ENCODE measurements at places on chromosomes 3 and 15.

DNA sequence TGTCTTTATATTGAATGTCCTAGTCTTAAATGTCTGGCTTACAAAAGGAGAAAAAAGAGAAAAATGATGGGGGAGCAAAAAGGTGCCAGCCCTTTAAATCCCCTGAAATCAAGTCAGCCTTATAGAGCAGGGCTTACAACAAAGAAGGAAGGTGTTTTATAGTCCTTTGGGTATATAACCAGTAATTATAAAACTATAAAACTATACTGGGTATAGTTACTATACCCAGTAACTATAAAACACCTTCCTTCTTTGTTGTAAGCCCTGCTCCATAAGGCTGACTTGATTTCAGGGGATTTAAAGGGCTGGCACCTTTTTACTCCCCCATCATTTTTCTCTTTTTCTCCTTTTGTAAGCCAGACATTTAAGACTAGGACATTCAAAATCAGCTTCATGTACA is 598.0 kb upstream of the SEMA6D start:
- DNase-seq: no peak

- no peak for DNase-seq
These were observed 380.0 kb upstream of the DPH6 start for GRCh38 chr15:35926007-35926380.

DNA sequence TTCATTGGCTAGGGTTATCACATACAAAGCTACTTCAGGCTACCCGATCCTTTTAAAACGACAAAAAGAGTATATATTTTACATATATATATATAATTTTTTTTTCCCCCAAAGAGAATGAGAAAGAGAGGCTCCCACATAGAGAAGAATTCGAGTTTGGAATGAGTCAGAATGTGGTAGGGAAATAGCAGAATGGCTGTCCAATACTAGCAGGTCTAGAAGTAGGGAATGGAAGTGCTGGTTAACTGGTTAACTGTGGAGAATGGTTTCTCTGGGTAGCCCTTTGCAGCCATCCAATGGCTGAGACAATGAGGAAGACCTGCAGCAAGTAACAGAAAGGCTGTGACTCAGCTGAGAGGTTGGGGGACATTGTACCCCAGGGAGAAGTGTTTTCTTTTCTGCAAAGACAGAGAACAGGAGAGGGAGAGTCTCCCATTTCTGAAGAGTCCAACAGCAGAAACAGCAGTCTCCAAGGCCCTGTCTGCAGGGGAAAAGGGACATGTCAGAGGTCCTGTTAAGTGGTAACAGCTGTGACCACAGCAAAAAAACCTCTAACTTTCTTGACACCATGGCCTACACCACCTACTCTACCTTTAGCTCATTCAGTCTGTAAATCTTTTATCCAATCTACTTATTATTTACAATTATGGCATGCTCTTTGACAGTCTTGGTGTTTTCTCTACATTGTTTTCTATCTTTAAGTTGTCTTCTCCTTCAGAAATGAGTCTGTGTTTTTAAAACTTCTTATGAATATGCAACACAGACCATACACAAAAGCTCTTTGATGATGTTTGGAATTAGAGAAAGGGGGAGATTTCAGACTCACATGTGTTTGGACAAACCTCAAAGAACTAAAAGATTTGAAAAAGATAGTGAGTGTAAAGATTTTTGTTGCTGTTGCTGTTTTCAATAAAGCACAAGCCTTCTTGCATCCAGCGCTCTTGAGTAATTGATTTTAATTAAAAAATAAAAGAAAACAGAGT is 116.1 kb upstream of the SLC7A14 start:
- no peak for DNase-seq

DNA sequence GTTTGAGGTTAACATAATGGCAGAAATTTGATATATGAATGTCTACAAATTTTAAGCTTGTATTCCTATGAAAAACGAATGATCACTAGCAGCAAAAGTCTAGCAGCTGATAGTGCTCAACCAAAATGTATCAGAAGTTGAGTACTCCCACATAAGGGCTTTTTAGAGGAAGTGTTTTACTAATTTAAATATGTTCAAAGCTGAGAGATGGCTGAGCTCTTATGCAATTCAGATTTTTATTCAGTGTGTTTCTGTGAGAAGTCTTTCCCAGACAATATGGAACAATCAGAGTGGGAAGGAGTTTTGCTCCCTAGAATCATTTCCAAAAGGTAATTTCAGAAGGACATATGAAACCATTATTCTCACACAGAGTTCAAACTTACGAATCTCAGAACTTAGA is 327.0 kb downstream of the ZPLD1 start:
- DNase-seq: no peak

GRCh38 chr3:189883113-189883753 is 237.5 kb downstream of the P3H2 start:
- no peak for DNase-seq

DNA sequence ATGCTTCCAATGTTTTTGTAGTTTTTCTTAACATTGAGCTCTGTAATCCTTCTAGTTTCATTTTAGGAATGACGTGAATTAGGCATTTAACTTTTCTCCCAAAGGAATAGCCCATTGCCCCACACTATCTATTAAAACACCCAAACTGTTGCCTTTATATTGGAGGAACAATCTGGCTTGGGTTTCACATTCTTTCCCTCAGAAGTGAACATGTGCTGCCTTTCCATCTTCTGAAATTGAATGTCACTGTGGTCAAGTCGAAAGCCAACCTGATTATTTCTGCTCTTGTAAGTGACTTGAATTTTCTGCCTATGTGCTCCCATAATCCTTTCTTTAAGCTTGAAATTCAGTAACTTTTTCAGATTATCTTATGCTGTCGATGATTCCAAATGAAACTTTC is 214.5 kb downstream of the SLC9A9 start:
- no peak for DNase-seq

- no peak for DNase-seq
These were observed 302.5 kb upstream of the PROK2 start for GRCh38 chr3:72087420-72087819.

DNA sequence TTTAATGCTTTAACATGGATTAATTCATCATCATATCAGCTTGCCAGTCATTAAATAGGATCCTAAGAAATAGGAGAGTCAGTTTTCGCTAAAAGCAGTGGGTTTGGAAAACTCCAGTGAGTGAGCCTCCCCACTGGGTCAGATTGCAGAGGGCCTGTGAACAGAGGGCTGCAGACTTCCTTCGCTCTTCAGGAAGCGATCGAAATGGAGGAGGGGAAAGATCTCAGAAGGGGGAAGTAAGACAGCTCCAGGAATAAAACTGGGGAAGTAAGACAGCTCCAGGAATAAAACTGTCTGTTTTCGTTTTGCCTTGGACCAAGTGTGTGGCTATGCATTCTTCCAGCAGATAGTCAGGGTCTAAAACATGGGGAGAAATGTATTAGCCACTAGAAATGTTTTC is 124.8 kb upstream of the C15orf61 start:
- no peak for DNase-seq

- DNase-seq: no peak
These were observed 60.6 kb downstream of the SUCLG2 start for GRCh38 chr3:67593761-67594234.

GRCh38 chr3:37949866-37950265 is 40.7 kb upstream of the VILL start:
- no peak for DNase-seq

- no peak for DNase-seq
These were observed 13.9 kb downstream of the NR1I2 start for GRCh38 chr3:119795849-119796248.

- DNase-seq: peak; percentile 59
These were observed at the start of gene TSPAN3 for GRCh38 chr15:77070495-77071304. Gene TSPAN3 (minus strand): TSS chr15:77071109. CDS start chr15:77070954, 155 bp downstream.

- DNase-seq: no peak
These were observed 129.0 kb downstream of the MYLK start for GRCh38 chr3:123755085-123755484.

- DNase-seq: no peak
These were observed 53.5 kb downstream of the ANAPC13 start for GRCh38 chr3:134432236-134432635.

- no peak for DNase-seq
These were observed 95.7 kb upstream of the MCTP2 start for GRCh38 chr15:94135486-94136147.

- no peak for DNase-seq
These were observed 30.0 kb upstream of the XYLB start for GRCh38 chr3:38316356-38317191.

DNA sequence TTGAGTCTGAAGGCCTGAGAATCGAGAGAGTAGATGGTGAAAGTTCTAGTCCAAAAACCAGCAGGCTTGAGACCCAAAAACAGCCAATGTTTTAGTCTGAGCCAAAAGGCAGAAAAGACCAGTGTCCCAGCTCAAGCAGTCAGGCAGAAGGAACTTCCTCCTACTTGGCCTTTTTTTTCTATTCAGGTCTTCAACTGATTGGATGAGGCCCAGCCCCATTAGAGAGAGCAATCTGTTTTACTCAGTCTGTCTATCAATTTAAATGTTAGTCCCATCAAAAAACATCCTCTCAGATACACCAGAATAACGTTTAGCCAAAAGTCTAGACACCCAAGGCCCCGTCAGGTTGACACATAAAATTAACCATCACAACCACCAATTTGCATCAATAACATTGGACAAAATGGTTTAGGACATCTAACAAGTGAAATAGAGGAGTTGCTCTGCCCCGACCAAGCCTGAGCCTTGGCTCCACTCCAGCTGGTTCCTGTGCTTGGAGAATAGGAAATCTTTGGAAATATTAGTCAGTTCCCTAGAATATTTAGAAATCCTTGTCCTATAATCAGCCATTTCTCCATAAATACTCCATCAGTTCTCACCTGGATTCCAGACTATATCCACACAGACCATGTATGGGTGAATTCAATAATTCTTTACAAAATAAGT is 51.4 kb upstream of the LIPC start:
- no peak for DNase-seq

DNA sequence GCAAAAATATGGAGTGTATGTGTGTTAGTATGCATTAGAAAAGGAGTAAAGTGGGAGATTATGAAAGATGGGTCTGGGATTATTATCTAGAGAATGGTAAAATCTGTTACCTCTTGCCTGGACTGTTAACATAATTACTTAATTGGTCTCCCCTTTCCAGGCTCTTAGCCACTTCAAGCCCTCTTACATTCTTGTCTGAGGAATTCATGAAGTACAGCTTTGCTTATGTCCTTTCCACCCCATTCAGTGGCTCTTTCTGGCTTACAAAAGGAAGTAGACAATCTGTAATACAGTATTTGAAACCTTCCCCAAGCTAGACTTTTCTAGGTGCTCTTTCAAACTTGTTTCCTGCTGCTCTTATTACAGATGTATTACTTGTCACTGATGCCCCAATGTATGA is 129.8 kb downstream of the MBNL1 start:
- no peak for DNase-seq

DNA sequence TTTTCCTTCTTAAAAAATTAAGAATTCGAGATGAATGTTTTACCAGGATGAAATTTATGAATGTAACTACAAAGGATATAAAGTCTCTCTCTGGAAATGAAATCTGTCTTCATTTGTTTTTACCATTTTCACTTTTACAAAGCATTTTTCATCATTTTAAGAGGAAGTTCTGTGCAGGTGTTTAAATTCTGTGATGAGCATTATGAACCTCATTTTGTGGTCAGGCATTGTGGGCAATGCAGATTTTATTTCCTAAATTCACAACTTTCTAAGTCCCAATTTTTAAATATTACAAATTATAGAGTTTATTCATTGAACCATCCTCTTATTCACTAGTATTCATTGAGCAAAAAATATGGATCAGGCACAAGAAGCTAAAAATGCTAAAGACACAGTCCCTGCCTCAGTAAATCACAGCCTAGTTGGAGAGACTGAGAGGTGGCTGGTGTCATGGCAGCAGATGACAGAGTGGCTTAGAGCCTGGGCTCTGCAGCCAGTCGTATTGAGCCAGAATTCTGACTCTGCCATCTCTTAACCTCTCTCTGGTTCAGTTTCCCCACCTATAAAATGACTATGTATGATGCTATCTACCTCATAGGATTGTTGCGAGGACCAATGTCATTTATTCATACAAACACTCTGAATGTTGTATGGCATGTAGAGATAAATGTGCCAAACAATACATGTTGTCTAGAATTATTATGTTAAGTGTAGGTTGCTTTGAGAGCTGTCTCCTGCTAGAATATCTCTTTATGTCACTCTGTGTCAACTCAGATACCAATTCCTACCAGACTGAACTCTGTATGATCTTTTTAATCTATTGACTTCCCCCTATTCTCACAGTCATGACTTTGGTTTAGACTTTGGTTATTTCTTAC is 7.5 kb upstream of the TGFBR2 start:
- DNase-seq: no peak

- DNase-seq: no peak
These were observed 35.3 kb upstream of the CDCP1 start for GRCh38 chr3:45181496-45181895.

DNA sequence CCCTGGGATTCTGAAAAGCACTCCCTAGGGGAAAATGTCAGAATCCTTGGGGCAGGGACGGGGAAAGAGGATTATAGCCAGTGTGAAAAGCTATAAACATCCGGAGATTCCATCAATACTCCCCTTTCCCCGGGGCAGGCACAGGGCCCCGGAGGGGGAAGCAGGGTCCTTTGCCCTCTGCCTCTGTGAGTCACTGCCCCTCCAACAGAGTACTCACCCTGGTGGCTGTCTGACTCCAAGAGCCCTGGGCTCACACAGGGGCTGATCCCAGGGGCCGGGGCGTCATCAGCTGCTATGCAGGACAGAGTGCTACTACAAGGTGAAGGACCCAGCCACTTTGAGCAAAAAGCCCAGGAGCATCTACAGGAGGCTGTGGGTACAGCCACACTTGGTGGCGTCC is 133.0 kb upstream of the PRR20G start:
- no peak for DNase-seq

DNA sequence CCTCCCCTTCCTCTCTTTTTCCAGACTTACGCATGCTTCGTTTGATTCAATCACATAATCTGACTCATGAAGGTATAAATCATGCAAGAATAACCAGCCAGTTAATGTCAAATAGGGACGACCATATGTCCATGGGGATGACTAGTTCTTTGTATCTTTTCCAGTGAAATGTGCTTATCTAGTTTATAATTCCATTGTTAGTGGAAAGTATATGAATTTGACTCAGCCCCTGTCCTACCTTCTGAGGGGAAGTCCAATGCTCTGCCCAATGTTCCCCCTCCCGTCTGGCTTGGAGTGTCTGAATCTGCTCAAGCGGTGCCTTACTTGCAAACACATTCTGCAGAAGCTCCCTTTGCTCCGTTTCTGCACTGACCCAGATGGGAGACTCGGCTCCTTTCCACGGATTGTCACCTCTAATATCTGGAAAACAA is 55.0 kb upstream of the EPHB3 start:
- no peak for DNase-seq

DNA sequence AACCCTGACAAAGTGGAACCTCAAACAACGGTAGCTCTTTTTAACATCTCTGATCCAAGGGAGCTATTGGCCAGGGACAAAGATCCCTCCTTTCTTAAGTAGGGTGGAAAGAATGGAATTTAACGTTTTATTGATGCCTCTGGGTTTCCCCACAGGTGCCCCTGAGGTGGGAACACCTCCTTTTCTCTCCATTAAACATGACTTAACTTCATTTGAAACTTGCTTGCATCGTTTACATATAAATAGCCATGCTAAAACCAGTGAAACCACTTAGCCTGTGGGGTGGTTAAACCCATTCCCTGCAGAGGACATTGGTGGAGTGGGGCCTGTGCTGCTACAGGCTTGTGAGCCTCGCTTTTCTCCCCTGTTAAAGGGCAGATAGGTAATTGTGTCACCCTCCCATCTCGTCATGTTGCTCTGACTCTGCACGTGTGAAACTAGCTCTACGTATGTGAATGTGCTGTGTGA is 9.7 kb downstream of the CGNL1 start:
- no peak for DNase-seq

- DNase-seq: no peak
These were observed 24.1 kb downstream of the ARPP21 start for GRCh38 chr3:35663471-35663870.

- DNase-seq: no peak
These were observed 120.3 kb downstream of the AKAP13 start for GRCh38 chr15:85500729-85501128.
